Stimulated activated CD8-positive, alpha-beta memory T cell treated with anti-CD3 and anti-CD28 coated beads, Interleukin-12 subunit alpha, Interleukin-12 subunit beta, amount 100 ng/mL, for 4 hours (primary cell): ENCODE measurements at places on chromosomes 2 and 18.

GRCh38 chr18:77054606-77055428 lies 77.8 kb downstream of the MBP start:
- DNase-seq = peak; percentile 55

DNA sequence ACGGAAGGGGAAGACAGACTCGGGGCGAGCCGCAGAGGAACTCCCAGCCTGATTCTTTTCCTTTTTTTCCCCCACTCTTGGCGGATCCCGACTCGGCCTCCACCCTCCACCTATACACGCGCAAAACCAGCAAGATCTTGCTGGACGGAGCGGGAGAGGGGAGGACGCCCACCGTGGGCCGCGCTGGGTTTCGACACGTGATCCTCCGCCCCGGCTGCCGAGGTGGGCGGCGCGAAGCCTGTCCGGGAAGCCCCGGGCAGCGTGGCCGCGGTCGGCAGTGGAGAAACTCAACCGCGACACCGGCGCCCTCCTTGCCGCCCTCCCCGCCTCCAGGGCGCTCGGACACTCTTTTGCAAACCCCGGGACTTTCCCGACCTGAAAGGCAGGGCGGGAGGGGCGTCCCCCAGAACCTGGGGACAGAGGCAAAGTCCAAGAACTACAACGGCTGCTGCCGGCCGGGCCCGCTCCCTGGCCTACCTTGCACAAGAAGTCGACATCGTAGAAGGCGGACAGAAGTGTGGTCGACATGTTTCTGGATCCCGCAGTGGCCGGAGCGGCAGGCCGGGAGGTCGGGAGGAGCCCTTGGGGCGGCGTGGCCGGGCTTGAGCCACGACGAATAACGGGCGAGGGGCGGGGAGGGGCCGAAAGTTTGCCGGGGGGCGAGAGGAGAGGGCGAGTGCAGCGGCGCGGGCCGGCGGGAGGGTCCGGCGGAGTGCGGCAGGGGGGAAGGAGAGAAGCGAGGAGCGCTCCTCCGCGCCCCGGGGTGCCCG lies 433 bp downstream of the ZFP36L2 start:
- peak; percentile 63 for DNase-seq

DNA sequence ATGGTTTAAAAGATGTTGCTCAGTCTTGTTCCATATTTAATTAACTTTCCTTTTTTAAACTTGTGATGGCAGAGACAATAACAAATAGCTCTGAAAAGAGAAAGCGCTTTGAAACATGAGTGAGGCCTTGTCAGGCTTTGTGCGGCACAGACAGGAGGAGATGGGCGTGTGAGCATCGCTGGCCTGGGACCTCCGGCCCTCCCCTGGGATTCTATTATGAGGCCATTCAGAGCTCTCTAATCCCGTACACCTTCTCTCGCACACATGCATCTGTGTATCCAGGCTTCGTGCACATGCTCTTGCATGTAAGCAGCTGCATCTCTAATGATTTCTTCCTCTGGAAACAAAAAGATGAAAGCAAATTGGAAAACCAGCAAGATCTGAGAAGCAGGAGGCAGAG lies 313.7 kb downstream of the ZNF521 start:
- DNase-seq = no peak

GRCh38 chr2:210617732-210618330 lies 61.4 kb downstream of the CPS1 start:
- DNase-seq = no peak

DNA sequence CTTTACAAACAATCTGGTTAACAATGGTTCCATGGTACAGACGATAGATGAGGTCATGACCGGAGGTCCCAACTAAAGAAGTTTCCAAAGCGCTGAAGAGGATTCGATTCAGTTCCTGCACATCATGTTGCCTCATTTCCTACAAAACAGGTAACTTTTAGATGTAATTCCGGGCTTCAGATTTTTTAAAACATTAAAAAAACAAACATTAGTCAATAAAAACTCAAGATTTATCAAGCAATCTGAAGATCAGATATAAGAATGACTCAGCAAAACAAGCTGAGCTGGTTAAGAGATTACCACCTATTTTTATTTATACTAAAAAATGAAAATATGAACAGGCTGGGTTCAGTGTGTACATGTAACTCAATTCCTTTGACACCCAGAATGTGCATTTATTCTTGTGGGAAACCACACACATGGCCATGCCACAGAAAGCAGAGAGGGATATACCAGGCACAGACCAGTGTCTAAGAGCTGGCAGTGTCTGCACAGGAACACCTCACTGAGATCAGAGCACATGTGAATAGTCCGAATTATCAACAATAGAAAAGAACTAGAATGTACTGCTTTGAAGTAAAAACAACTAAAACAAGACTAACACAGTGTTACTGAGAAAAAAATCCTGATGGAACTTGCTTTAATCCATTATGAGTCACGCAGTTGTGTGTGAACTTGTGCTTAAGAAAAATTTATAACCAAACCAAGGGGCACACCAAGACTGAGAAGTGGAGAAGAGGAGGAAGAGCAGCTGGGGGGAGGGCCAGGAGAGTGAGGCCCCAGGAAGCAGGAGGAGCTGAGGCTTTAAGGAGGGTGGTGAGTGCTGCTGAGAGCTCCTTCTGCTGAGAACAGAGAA lies 9.5 kb downstream of the USP40 start:
- DNase-seq = no peak

DNA sequence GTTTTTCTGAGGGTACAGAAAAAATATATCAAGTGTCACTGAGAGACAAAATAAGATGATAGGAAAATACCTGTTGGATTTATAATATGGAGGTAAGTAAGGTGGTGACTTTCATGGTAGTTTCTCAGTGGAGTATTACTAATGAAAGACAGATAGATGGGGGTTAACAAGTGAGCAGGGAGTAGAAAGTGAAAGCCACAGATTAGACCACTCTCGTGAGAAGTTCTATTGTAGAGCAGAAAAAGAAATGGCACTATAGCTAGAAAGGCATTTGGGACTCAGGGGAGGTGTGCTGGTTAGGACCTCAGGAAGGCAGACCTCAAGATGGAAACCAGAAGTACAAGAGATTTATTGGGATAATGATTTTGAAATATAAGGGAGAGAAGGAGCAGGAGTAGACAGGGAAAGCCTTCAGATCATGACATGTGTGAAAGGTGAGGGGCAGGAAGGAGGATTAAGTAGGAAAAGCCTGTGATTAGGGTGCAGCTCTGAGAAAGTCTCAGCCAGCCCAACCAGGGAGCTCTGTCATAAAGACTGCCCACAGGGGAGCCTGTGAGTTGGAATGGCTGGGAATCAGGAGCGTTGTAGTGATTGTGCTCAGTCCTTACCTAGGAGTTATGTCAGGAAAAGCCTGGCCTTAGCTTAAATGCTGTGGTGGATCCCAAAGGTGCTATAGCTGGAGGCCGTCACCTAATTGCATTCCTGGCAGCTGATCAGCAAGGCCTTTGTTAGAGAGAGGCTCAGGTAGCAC lies 198.1 kb downstream of the IKZF2 start:
- DNase-seq = no peak

GRCh38 chr2:111946294-111947114 lies 48.1 kb downstream of the MERTK start:
- DNase-seq = no peak

DNA sequence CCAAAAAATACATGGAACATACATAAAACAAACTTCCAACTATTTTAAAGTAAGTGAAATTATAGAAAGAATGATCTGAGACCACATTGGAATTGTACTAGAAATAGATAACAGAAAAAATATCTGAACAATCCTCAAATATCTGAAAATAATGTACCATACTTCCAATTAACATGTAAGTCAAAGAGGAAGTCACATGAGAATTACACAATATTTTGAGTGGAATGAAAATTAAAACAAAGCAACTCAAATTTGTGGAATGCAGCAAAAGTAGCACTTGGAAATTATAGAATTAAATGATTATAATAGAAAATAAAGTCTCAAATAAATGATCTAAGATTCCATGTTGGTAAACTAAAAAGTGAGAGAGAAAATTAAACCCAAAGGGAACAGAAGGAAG lies 38.3 kb upstream of the CTIF start:
- DNase-seq = no peak

- no peak for DNase-seq
Observed at GRCh38 chr18:55370936-55371335, 217.1 kb downstream of the TCF4 start.

DNA sequence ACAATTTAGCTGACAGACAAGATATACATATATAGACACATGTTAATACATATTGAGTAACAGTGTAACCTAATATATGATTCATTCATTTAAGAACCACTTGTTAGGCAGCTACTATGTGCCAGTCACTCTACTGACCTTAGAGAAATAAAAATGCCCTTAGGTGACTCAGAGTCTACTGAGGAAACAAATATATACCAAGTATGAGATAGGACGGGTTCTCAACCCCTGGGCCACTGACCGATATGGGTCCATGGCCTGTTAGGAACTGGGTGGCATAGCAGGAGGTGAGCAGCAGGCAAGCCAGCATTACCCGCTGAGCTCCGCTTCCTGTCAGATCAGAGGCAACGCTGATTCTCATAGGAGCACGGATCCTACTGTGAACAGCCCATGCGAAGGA lies 14.8 kb downstream of the STRN start:
- no peak for DNase-seq

GRCh38 chr2:139079311-139079710 lies 299.1 kb upstream of the NXPH2 start:
- no peak for DNase-seq

- no peak for DNase-seq
Observed at GRCh38 chr2:133836691-133837345, 268.6 kb upstream of the NCKAP5 start.

- DNase-seq = no peak
Observed at GRCh38 chr2:61857224-61857623, 3.4 kb upstream of the FAM161A start.

GRCh38 chr2:158810731-158811460 lies 15.8 kb downstream of the DAPL1 start:
- no peak for DNase-seq

- DNase-seq = no peak
Observed at GRCh38 chr2:84386336-84387040, 72.6 kb downstream of the SUCLG1 start.

GRCh38 chr2:217077831-217078407 lies 218.1 kb upstream of the TNP1 start:
- DNase-seq = no peak

DNA sequence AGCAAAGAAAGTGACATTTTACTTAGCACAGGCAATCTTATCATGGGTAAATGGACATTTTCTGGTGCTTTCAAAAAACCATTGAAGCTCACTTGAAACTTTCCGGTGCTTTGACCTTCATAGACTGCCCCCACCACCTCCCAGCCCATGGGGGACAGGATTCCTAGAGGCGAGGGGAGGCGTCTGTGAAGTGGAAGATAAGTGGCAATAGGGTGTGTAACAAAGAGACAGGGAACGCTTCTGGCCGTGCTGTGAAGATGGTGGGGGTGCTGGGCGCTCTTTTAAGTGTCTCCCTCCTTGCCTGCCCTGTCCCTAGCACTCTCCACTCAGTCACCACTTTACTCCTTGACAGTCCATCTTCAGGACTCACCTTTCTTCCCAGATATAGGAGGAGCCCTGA lies 23.4 kb upstream of the GMPPA start:
- DNase-seq = no peak

DNA sequence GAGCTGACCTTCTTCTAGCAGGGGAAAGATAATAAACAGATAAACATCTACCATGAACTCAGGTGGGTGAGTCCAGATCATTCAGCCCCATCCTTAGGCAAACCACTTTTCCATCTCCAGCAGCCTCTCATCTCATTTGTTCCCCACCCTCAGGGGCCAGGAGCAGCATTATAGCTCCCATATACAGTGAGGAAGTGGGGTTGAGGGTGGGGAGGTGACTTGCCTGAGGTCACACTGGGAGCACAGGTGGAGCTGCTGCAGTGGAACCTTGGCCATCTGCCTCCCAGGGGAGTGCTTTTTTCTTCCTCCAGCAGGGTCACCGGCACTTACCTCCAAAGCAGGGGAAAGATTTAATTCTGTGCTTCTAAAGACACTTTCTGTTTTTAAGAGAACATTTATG lies 212.5 kb upstream of the SMAD2 start:
- DNase-seq = no peak

GRCh38 chr2:113219525-113219888 lies 45.7 kb downstream of the PSD4 start:
- DNase-seq = no peak

- DNase-seq = no peak
Observed at GRCh38 chr2:383178-383577, 95.3 kb upstream of the ALKAL2 start.

DNA sequence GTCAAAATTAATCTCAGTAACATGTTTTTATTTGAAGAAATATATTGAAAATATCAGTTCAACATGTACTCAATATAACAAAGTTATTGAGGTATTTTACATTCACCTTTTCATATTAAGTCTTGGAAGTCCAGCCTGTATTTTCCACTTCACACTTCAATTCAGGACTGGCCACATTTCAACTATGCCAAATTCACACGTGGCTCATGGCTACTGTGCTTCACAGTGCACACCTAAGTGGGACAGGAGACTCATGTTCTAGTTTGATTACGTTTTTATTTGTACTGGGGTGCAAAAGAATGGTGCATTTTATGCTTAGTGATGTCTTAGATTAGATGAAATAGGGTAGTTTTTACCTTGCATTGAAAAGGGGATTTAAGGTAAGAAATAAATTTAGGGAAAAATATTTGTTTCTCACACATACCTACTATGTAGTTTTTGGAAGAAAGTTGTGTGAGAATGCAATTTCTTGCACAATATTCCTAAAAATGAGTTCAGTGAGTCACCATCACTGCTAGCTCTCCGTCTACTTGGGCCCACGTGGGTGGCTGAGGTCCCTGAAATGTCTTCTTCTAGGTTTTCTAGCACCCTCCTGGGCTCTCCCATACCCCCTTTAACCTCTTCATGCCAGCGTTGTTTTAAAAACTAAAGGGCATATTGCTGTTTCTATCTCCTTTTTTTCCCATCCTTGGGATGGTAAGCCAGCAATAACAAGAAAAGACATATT lies 87.0 kb downstream of the ST6GAL2 start:
- DNase-seq = no peak

GRCh38 chr18:5410582-5410981 lies 115.1 kb upstream of the ZBTB14 start:
- no peak for DNase-seq

- DNase-seq = no peak
Observed at GRCh38 chr2:149625671-149626070, 38.1 kb upstream of the MMADHC start.

- no peak for DNase-seq
Observed at GRCh38 chr2:133682347-133682746, 114.1 kb upstream of the NCKAP5 start.
